ENCODE measurements at places on chromosomes 4 and X. TPM values are rescaled to one million over a fixed set of nuclear protein-coding genes. Genes with fewer than 3 reads are reported as not detected.

TMSB15A gene
- total RNA-seq, result 66.4 TPM

DNA sequence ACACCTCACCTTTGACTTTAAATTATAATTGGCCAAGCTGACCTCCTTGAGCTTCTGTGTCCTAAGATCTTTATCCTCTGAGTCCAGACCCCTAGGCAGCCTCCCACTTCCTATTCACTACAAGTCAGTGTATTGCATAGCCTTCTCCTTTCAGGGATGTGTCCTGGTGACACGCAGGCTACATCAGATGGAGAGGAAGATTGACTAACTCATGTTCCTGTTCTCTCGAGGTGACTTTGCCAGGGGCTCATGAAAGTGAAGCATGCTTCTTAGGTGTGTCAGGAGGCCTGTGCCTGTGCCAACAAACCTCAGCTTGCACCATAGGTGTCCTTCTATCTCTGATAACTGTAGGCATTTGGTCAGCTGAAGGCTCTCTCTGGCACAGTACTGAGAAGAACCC lies 195.7 kb upstream of the HS3ST1 start:
- DNase-seq, result no peak

DRD5 gene
- not detected for total RNA-seq

DNA sequence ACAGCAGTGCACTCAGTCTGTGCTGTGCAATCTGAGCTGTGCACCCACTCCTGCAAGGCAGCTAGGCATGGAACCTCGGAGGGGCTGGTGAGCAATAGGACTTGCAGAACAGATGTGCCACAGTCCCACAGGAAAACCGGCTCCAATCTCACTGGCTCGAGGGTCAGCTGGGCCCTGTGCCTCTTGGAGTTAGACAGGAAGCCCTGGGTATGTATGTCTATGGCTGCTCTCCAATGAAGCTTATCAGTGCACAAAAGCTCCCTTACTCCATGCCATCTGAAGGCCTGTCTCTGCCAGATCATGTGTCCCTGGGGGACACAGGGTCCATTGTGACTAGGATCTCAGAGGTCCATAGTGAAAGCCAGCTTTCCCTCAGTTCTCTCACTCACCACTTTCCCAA lies 335.8 kb downstream of the SH3BGRL start:
- DNase-seq, result no peak

ATP2B3 gene
- 0.35 TPM for total RNA-seq

DNA sequence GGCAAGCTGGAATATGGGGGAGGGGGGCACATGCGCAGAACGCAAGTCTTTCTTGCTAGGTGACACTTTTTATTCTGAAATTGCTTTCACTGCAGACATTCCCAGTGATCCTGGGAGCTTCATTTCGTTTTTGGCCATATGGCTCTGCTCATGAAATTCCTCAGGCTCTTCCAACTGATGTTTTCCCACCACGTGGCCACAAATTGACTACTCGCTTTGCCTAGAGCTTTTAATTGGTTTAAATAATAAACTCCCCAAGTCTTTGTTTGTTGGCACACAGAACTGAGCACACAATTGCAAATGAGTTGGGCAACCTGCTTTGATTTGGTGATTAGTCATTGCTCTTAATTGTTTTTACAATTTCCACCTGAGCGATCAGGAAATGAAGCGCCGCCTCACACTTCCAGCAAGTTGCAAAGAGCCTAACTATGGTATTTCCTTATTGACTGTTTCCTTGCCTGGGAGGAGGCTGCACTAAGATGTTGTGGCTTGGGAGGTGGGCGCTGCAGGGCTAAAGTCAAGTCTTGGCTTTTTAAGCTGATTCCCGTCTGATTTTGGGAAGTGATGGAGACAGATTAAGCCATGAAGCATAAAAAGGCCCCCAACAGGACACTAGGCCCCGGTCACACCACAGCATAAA lies 282.5 kb downstream of the ZIC3 start:
- peak; percentile 27 for DNase-seq

DNA sequence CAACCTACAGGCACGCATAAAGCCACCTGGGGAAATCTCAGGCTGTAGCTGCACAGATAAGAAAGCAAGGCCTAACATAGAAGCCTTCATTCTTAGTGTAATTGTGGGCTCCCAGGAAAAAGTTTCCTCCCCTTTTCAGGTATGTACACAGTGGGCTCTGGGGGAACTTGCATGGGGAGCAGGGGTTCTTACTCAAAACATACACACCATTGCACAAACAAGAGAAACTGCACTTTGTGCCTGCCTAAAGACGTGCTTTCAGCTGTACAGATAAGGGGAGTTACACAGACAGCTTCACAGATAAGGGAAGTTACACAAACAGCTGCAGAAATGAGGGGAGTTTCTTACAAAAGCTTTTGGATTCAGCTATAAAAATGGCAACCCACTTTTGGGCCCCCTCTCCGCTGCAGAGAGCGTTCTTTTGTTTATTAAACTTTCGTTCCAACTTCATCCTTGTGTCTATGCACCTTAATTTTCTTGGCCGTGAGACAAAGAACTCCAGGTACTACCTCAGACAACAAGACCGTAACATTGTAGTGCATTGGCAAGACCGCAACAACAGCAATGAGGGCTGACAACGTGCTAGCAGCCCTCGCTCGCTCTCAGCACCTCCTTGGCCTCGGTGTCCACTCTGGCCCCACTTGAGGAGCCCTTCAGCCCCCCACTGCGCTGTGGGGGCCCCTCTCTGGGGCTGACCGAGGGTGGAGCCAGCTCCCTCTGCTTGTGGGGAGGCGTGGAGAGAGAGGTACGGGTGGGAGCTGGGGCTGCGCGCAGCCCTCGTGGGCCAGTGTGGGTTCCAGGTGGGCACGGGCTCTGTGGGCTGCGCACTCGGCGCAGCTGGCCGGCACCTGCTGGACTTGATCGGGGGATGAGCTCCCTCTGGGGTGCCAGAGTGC lies 317.5 kb downstream of the RAPGEF2 start:
- no peak for DNase-seq

DNA sequence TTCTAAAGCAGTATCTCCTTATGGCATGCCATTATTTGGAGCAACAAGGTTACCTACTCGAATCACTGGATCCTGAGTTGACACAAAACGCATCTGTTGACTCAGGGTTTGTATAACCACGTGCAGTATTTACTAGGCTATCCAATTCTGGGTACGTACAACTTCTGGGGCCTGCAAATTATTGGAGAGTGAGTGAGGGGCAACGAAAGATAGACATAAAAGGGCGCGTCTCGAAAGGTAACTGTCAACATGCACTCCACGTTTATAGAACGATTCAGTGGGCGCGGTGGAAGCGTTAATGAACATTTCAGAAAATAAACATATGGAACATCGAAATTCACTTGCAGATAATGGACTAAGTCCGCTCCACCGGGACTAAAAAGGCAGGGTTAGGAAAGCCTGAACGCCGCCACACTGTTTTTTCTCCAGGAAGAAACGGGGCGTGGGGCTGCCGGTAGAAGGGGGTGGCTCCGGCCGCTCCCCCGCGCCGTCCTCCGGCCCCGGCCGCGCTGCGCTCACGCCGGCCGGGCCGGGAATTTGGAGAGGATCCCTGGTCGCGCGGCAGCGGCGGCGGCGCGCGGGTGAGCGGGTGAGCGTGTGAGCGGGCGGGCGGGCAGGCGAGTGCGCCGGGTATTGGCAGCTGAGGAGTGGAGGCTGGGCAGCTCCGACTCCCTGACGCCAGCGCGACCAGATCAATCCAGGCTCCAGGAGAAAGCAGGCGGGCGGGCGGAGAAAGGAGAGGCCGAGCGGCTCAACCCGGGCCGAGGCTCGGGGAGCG lies at the start of gene SMAD1:
TSS of gene SMAD1 (plus strand) at position 690 of the 778 bp plus-strand sequence. CDS start 32,761 bp downstream, outside the sequence.
- DNase-seq, result peak; percentile 69

DNA sequence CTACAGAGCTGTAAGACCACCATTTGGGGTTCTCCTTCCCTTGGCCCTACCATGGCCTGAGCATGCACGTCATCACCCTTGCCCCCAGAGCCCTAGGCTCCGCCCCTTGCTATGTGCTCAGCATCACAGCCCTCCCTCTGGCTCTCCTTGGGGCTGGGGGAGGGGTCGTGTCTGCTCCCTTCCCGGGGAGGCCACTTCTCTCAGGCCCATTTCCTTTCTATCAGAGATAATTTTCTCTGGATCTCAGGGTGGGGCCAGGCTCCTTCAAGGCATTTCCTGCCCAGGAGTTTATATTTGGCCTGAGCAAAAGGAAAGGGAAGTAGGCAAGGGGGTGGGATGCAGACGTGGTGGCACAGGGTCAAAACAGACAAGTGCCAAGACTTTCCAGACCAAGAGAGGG lies 55.9 kb downstream of the STARD8 start:
- DNase-seq, result peak; percentile 39

GRCh38 chr4:106486533-106486932 lies 118.0 kb upstream of the GIMD1 start:
- DNase-seq, result no peak

CRMP1 gene
- 73.1 TPM for total RNA-seq

CXorf49 gene
- total RNA-seq, result not detected

DNA sequence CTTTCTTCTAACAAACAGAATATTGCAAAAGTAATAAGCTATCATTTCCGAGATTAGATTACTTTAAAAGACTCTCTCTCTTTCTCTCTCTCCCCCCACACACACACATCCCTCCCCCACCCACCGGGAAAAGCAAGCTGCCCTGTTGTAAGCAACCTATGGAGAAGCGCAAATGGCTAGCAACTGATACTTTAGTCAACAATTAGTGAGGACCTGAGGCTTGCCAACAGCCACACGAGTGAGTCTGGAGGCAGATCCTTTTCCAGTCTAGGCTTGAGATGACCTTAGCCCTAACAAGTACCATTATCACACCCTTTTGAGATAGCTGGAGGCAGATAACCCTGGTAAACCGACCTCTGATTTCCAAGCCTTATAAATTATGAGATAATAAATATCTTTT lies 19.7 kb upstream of the ADGRL3 start:
- DNase-seq, result no peak

TLL1 gene
- not detected for total RNA-seq

DNA sequence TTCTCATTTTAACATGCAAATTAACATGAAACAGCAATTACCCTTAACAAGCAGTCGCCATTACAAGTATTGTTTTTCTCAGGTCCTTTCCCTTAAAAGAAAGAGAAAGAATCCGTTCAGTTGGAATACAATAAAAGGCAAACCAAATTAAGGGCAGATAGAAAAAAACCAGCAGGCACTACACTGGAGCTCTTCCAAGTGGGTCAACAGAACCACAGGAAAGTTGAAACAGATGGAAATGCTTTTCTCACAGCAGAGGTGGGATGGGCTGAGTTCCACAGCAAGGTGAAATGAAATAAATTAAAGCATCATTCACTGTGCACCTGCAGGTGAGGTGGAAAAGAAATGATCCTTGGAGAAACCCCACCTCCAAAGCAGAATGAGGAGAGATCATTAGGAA lies 102.6 kb downstream of the APBB2 start:
- no peak for DNase-seq

DNA sequence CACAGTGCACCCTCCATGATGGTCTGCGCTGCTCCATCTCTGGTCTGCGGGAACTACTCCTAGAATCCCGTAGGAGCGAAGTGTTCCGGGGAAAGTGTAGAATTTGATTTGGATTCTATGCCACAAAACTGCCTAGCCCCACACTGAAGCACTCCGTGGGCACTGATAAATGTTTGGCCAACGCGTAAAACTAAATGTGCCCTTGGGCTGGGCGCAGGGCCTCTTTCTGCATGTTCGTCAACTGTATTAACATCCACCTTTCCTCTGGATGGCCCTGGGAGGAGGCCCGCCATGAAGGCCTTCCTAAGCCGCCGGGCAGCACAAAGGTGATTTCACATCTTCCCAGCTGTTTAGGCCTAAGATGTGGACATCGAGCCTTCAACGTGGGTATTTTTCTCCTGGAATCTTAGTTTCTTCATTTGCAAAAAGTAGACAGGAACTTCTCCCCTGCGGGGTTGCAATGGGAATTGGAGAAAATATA lies 2.6 kb downstream of the MSX1 start:
- DNase-seq, result no peak

GRCh38 chr4:113878668-113879067 lies 100.8 kb downstream of the ARSJ start:
- DNase-seq, result peak; percentile 86

DNA sequence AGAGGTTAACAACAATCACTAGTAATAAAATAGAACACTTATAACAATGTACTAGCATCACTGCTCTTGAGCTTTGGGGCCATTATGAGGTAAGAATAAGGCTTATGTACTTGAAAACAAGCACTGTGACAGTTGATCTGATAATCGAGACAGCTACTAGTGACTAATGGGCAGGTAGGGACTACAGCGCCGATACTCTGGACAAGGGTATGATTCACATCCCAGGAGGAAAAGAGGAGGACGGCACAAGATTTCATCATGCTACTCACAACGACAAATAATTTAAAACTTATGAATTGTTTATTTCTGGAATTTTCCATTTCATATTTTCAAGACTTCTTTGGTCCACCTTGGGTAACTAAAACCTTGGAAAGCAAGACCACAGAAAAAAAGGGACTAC lies 62.3 kb downstream of the FAM184B start:
- DNase-seq, result no peak

DNA sequence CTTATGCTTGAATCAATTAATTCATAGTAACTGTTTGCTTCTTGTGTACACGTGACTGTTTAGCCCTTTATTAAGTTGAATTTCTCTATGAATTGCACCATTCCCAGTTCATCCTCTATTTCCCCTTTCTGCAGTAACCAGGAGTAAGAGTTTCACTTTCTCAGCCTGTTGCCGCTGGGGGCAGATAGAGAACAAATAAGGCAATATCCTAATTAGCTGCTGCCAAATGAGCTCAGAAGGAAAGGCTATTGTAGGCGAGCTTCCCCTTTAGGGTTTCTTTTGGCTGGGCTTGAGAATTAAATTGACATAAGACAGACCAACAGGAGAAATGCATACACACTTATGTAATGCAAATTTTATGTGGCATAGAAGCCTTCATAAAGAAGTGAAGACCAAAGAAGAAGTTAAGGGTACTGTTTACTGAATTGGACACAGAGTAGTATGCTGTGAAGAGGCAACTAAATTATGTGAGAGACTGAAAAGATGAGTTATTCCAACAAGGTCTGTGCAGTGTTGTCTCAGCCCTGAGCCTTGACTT lies 1594.7 kb downstream of the TECRL start:
- no peak for DNase-seq

LIMCH1 gene
- total RNA-seq, result 3.3 TPM

SLC10A4 gene
- total RNA-seq, result 1.6 TPM

DNA sequence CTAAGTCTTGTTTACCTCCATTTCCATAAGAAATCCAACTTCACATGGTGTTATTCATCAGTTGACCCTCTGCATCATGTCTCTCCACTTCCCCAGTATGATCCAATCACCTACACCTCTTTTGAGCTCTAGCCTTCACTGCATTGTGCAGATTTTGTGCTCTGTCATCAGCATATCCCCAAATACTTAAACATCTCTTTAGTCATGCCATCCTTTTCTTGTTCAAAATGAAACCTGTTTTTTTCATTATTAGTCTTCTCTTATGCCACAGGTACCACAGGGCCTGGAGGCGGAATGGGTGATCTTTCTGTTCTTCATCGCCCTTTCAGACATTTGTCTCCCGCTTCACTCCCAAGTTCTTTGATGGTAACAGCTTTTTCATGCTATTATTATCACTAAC lies 382.7 kb upstream of the GALNTL6 start:
- no peak for DNase-seq

CYTL1 gene
- total RNA-seq, result 1.7 TPM

GRCh38 chr4:499567-499966 lies 557 bp downstream of the PIGG start:
- DNase-seq, result no peak

- DNase-seq, result no peak
These were observed 44.4 kb downstream of the POLR2B start for GRCh38 chr4:57023104-57023503.
